ENCODE measurements at places on chromosomes 2 and 18.

DNA sequence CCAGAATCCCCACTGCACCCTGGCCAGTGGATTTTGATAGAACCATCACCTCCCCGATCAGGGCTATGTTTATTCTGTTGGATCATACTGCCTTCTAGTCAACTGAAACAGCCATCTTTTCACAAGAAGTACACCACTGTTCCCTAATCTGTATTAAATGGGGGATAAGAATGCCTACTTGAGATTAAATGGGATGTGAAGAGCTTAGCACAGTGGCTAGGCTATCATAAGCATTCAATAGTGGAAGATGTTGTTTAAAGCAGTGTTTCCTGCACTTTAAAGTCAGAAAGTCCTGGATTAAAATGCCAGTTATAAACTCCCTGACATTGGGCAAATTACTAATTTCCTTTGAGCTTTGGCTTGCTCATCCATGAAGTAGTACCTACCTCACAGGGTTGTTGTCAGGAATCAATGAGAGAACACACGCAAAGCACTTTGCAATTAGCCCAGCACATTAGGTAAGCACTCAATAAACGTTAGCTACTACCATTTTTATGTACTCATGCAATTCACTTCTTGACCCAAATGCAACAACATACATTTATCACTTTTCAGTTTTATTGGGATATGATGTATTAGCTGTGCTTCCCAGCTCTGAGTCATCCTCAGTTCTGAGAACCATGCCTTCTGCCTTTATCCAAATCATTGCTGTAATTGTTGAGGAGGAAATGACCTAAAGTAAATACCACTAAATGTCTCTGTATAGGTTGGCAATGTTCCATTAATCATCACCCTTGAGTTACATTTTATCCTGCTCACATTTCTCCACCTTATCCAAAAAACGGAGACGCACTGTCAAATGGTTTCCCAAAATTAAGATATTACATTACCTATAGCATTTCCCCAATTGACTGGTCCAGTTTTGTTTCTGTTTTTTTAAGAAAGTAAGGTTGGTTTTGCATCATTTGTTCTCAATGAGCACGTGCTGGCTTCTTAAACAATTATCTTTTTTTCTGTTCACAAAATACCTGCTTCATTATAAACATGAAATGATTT lies 2.1 kb downstream of the TMEM247 start:
- peak; percentile 46 for DNase-seq

DNA sequence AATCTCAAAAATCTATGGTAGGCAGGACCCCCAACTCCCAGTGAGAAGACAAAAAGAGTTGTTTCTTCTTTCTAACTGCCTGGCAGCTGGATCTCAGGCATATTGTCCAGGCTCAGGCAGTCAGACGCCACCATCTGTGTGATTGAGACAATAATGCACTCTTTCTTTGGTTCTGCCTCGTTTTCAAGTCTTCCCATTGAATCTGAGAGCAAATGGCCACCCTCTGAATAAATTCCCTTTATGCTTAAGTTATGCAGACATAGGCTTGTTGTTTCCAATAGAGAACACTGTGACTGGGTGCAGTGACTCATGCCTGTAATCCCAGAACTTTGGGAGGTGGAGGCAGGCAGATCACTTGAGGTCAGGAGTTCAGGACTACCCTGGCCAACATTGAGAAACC lies 15.3 kb upstream of the CD207 start:
- peak; percentile 17 for DNase-seq

GRCh38 chr2:24489465-24490180 lies 1.4 kb upstream of the NCOA1 start:
- no peak for DNase-seq

- no peak for DNase-seq
These were observed 38.1 kb downstream of the EMX1 start for GRCh38 chr2:72955228-72956049.

DNA sequence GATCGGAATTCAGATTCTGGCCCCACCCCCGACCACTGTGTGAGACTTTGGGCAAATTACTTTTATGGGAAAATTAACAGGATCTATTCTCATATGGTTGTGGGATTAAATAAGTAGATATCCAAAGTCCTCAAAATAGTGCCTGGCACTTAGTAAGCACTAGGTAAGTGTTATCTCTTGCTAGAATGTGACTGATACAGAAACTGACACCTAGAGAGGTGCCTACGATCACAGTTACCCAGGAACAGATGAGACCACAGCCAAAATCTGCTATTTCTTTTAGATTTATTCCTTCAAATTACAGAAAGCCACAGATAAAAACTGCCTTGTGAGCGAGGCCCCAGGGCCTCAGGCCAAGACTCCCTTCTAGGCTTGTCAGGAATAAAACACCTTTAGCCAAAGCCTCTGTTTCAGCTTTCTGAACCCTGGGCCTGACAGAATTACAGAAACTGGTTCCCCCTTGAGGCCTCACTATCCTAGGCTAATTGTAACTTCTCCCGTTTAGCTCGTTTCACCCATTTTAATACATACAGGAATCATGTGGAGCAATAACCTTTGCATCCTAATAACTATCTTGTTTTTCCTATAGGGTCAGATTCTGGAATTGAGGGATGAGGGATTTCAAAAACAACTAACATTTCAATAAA lies 22.3 kb upstream of the CHMP1B start:
- DNase-seq: no peak

GRCh38 chr18:28267276-28267675 lies 90.3 kb upstream of the CDH2 start:
- DNase-seq: no peak

DNA sequence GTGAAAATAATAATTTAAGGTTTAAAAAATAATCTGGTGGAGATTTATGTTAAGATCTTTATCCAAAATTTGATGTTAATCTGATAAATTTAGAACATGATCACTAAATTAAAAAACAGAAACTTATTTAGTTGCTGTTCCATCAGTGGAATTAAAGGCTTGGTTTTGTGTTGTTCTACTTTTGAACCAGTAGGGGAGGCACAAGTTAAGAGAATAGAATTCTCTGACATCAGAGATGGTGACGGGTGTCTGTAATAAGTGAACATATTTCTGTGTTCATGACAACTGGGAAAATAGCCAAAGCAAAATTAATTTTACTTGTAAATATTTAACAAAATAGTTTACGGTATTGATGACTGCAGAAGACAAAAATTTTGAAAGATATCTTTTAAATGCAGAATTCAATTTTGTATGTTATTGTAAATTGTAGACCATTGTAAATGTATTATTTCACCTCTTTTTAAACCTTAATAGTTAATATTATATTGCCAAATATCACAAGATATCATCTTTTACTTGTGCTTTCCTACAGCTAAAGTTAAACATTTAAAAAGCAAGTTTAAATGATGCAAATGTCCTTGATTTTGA lies 106.0 kb downstream of the UBR3 start:
- DNase-seq: no peak

DNA sequence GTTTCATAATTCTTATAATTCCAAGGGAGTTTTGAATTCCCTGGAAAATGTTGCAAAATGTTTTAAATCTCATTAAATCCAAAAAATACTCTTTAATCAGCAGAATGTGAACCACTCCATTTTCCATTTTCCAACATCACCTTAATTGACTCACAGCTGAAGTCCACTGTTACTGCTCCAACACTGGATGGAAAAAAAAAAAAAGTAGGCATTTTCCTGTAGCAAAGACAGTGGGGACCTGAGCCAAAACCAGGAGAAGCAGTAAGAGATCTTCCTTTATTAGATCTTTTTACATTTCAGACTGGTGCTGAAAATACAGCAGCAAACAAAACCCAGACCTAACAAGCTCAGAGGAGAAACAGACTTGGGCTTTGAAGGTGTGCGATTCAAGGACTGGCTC lies 62.4 kb upstream of the SPATS2L start:
- no peak for DNase-seq

DNA sequence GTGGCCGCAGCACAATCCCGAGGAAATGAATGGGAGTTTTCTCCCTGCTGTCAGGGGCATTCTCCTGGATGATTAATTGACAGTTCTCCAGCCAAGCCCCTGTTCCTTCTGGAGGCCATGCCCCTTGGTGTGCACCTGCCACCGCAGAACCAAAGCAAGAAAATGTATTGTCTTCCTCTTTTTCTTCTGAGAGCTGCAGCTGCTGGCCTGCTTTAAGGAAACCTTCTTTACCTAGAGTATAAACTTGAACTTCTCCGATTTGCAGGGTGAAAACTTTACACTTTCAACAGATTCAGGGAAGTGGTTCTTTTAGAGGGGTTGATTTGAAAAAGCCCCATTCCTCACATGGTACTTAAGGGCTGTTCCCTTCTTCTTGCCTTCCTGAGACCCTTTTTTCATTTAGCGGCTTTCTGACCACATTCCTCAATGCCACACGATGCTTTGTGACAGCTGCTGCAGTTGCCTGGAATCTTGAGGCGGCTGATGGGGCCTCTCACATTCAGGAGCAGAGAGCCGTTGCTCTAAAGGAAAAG lies 402.8 kb downstream of the TXNL1 start:
- no peak for DNase-seq

DNA sequence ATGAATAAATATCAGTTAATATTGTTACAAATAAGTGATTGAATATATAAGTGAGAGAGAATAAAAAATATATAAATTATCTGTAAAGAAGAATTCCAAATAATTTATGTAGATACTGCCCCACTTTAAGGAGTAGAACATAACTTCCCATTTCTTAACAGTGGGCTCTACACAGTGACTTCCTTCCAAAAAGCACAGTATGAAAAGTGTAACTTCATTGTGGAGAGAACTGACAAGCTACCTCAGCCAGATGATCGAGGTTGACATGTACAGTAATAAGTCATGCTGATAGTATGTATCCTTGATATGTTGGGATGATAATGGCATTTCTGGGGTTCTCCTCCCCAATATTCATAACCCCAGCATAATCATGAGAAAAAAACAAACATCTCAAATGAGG lies 191.9 kb upstream of the FN1 start:
- no peak for DNase-seq

DNA sequence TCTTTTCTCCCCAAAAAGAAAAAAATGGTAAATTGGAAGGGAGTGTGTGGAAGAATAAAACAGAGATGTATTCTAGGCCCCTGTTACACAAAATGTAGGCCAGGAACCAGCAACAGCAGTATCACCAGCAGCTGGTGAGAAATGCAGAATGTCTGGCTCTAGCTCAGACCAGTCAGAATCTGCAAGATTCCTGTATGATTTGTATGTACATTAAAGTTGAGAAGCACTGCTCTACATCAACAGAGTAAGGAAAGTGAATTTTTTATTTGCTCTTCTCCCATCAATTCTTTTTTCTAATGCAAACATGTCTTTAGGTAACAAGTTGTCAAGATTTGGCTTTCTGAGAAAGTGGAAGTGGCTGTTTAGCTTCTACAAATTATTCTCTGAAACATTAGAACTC lies 235.4 kb upstream of the FANCL start:
- DNase-seq: no peak

DNA sequence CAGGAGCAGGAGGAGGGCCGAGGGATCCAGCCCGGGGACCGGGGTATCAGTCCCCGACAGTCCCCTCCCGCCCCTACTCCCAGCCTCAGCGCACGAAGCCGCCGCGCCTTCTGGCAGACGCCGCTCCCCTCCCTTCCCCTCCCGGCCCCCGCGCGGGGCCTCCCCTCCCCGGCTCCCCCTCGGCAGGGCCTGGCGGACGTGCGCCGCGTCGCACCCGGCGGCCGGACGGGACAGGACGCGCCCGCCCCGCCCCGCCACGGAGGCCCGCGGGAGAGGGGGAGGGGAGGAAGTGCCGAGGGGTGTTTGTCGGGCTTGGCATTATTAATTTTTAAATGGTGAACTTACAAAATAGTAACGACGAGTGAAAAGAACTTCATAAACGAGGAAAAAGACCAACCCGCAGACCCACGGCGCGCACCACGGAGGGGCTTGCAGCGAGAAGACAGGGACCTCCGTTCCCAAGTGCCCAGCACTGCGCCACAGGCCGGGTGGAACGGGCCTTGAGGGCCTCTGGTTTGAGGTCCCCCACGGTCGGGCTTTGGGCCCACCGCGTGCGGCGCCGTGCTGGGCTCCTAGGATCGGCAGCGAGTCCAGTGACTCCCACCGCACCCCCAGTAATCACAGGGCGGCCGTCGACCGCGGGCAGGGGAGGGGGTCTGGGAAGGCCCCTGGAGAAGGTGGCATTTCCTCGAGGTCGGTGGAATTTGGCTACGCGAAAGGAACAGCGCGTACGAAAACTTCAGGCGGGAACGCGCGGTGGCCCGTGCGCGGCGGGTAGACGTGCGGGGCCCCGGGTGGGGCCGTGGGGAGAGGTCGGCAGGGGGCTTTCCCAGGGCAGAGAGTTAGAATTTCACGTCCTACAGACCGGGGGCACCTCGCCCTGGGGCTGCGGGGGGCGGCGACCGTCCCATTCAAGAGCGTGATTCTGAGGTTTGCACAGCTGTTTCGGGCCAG lies 954 bp upstream of the CTDSP1 start:
- peak; percentile 88 for DNase-seq

GRCh38 chr2:129738799-129739198 lies 240.7 kb upstream of the RAB6C start:
- DNase-seq: no peak

- DNase-seq: peak; percentile 57
These were observed 77.6 kb downstream of the AP1S3 start for GRCh38 chr2:223759569-223760430.

- peak; percentile 83 for DNase-seq
These were observed 18.8 kb downstream of the TEX44 start for GRCh38 chr2:231611273-231612108.

- no peak for DNase-seq
These were observed 28.3 kb upstream of the STARD7 start for GRCh38 chr2:96236882-96237281.

GRCh38 chr2:143071185-143071876 lies 57.9 kb upstream of the ARHGAP15 start:
- no peak for DNase-seq

- DNase-seq: no peak
These were observed 1094.6 kb upstream of the CDH2 start for GRCh38 chr18:29271501-29271900.

GRCh38 chr2:241390301-241391206 lies 34.5 kb downstream of the FARP2 start:
- DNase-seq: no peak

DNA sequence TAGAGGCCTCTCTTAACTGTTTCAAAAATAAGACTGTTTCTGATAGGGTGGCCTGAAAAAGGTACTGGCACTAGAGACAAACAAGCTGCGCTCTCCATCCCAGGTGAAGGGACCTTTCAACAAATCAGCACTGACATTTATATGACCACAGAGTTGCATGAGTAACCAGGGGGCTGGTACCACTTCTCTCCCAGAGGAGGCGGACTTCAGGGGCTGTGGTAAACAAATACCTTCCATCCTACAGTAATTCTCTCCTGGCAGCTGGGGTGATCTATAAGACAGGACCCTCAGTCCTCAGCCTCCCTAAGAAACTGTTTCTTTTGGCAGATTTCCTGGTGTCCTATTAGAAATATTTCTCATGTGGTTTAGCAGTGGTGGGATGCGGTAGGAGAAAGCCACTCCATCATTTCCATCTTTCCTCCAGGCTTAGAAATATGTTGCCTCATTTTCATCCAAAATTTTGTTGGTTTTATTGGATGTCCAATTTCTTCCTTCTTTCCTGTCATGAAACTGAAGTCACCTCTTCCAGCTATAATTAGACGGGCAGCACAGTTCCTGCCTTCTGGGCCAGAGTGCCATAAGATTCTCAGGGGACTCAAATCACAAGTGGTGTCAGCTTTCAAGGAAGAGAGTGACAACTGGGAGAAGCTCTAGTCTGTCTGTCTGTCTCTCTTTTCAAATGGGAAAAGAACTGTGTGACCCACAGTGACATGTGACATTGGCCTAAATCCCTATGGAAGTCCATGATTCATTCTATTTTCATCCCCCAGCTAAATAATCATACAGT lies 96.4 kb downstream of the CYRIA start:
- DNase-seq: no peak

GRCh38 chr2:61109291-61109690 lies 43.6 kb downstream of the SANBR start:
- no peak for DNase-seq

- no peak for DNase-seq
These were observed 62.0 kb downstream of the ODC1 start for GRCh38 chr2:10385933-10386773.
